ENCODE measurements at places on chromosomes 3 and 15.
A peak's percentile ranks its signal among the peaks of the same experiment; 100 is the strongest.

DNA sequence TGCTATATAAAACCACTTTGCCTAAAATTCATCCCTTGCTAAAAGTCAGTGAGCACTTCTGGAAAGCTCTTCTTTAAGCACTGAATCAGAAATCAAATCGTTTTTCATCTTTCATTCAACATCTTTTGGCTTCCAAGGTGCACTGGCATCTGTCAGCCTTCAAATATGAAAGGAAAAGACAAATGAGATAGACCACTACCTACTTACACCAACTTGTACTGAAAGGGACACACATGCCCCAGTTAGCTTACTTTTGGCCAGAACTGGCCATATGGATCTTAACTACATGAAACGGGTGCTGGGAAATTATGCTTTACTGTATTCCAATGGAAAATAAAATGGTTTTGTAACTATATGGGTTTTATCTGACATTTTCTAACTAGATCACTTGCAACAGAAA is 332.0 kb upstream of the ARPP21 start:
- no peak for DNase-seq

- peak; percentile 63 for DNase-seq
Observed at GRCh38 chr3:38004415-38005075, 14.0 kb downstream of the VILL start.

GRCh38 chr15:94256511-94256910 is 25.1 kb downstream of the MCTP2 start:
- DNase-seq = no peak

DNA sequence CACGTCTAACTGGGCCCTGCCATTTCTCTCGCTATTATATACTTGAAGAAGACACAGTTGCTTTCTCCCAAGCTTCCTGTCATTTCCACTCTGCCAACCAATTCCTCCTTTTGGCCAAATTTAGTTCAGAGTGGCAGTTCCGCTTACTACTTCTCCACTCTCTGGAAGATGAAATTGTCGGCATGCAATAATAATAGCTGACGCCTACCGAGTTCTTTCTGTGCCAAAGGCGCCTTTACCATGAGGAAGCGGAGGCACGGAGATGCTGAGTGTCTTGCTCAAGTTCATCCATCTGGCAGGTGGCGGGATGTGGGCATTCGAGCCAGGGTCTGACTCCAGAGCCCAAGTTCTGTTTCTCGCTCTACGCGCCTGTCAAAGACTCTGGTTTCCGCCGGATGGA is 14.6 kb upstream of the NRROS start:
- no peak for DNase-seq

DNA sequence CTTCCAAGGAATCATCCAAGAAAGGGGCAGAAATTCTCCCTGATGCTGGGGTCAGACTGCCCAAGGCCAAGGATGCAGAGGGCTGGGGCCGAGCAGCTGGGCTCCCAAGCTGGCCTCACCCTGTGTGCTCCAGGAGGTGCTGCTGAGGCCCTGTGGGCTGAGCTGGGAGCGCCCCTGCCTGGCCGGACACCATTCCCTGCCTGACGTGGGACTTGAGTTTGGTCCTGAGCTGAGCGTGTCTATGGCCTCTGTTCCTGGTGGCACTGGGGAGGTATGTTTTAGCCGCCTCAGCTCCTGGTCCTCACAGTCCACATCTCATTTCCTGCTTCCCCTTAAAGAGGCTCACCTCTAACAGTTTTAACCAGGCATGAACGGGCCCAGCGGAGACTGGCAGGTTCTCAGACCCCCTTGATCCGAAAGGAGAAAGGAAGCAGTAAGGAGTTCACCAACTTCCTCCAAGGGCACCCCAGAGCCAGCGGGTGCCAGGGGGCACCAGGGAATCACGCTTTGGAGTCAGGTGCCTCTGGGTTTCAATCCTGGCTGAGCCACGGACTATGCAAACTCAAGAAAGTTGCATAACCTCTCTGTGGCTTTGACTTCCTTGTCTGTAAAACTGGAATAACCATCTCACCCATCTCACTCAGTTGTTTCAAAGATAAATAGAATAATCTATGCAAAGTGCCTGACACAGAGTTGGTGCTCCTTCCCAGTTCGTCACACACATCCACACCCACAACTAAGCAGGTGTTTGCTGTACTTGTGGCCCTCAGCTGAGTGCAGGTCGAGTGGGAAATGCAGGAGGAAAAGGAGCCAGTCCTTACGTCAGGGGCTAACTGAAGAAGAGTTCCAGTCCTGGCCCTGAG is 48.6 kb downstream of the SLC12A8 start:
- DNase-seq = no peak

DNA sequence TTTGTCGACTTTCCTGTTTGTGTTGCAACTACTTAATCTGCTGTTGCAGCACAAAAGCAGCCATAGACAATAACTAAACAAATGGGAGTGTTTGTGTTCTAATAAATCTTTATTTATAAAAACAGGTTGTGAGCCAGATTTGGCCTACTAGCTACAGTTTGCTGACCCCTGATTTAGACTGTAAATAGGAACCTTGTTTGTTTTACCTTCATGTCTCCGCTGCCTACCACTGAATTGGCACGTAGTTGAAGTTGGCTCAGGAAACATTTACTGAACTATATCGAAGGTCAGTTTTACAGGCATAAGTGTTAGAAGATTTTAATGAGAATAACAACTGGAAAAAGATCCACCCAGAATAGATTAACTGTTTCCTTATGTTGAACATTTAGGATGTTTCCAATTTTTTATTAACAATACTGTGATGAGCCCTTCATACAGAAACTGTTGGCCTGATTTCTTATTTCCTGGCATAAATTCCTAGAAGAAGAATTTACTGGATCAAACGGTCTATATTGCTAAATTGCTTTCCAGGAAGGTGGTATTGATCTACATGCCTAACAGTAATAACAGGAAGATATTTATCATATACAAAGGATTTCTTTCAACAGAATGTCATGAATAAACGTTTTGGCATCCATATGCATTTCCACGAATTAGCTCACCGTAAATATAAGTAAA is 156.2 kb upstream of the NR2E3 start:
- no peak for DNase-seq

DNA sequence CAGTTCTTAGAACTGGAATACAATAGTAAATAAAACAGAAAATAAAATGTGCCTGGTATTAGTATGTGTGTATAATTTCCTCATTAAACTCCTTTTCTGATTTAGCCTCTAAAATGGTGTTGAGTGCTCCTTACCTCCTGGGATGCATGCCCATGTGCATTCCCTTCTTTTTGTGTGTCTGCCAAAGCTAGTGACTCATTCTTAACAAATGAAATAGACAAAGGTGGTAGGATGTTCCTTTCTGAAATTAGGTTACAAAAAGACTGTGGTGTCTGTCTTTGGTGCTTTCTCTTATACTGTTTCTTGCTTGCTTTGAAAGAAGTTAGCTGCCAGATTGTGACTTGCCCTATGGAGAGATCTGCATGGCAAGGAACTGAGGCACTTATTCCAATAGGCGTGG is 623.7 kb downstream of the GRM7 start:
- no peak for DNase-seq

DNA sequence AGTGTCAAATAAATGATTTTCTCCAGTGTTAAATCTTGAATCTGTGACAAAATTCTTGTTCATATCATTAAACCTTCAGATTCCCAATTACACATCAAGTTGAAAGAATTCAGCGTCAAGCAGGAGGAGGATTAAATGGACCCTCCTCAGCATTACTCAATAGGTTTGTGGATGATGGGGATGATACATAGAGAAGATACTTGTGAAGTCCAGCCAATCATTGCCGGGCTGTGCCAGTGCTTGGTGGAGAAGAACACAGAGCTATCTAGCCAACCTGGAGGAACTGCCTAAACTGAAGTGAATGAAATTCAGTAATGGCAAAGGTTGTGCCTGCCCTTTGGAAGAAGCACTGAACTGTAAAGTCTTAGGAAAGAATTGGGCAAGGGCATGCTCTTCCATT is 47.0 kb upstream of the PRICKLE2 start:
- DNase-seq = no peak

- no peak for DNase-seq
Observed at GRCh38 chr15:87345961-87346360, 910.6 kb downstream of the NTRK3 start.

DNA sequence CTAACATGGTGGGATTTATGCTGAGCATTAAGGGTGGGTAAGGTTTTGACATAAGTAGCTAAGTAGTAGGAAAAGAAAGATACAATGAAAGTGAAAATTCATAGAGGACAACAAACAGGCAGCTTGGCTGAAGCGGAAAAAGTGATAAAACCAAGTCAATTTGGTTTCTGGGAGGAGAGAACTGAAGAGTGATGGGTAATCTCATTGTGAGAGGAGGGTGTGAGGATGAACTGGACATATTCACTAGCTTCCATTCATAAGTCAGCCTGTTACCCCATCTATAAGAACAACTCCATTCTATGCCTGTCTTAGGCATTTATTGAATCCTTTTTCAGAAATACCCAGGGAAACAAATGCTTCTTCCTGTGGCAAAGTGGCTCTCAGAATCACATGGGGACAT is 67.1 kb upstream of the BBX start:
- no peak for DNase-seq

DNA sequence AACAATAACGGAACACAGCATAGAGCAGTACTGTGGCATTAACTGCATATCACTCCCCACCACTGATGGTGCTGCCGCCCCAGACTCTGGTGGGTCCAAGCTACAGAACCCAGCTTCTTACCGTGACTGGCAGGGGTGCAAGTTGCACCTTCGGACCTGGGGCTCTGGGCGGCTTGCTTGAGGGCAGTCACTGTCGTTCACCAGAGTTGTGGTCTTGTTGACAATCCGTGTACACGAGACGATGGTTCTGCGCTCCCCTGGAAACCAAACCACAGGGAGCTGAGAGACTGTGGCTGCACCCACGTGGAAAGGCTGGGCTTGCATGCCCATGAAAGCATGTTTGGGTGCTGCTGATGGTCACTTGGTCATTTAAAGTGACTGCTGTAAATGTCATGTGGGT is 293.0 kb downstream of the ADAMTS17 start:
- DNase-seq = no peak

Data from activated CD4-positive, alpha-beta T cell treated with anti-CD3 and anti-CD28 coated beads, Interleukin-2, amount 50 U/mL, for 4 hours (primary cell).